ENCODE measurements at places on chromosomes 16 and 17.

DNA sequence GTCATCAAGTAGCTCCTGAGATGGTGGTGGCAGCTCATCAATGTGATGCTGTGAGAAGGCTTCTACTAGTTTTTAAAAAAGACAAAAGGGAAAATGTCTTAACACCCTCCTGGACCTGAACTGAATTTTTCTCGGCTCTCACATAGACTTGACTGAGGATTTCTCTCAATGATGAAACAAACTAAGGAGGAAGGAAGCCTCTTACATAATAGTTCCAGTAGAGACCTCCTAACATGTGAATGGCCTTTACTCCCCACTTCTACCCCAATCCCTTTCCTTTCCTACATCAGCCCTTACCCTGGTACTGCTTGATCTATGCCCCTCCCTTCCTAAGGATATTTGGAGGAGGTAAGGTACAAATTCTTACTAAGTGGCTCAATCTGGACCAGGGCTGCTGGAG is 54.8 kb upstream of the MTMR4 start:
- DNase-seq: no peak

- no peak for DNase-seq
Measured at GRCh38 chr17:74430385-74430705, 1.5 kb upstream of the GPRC5C start.

DNA sequence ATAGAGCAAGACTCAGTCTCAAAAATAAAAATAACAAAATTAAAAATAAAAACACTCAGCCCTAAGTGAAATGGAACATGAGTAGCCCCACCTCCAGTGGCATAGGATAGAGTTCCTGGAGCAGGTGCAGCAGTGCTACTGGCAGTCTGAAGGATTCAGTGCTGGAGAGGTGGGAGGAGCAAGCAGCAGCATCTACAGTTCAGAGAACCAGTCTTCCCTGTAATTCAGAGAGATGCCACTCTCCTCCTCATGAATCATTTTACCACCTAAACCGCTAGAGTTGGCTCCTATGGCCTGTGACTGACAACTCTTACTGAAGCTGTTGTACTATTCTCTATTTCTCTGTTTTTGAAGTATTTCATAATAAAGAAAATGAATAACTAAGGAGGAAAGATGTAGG is 56.0 kb upstream of the SMURF2 start:
- DNase-seq: no peak

DNA sequence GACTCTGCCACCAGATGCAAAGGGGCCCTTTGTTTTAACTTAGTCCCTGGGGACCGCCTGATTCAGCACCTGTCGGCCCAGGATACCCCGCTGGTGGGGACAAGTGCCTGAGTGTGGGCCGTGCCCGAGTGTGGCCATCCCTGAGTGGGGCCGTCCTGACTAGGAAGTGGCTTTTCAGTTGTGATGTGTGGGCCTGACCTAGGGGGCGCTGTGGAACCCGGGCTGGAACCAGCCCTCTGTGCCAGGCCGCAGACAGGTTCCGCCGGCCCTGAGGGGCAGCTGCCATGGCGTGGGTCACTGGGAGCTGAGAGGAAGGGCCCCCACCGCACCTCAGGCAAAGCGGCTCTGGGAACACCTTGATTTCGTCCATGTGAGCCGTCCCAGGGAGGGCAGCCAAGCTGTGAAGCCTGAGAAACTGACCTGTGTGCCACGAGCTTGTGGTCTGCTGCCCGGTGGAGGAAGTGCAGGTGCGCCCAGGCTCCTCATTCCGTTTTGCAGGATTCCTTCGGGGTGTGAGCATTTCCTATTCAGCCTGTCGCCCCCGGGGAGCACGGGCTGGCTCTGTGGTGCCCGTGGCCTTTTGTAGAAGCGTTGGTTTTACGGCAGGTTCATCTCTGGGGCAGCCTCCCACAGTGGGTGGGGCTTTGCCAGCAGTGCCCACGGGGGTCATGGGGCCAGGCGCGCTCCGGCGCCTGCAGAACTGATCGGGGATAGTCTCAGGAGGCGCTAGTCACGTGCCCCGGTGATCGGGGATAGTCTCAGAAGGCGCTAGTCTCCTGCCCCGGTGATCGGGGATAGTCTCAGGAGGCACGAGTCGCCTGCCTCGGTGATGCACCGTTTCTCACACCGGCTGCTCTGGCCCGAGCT is 5.3 kb downstream of the RPL13 start:
- DNase-seq: peak; percentile 35

- no peak for DNase-seq
Measured at GRCh38 chr16:57240851-57241250, 4.2 kb upstream of the ARL2BP start.

DNA sequence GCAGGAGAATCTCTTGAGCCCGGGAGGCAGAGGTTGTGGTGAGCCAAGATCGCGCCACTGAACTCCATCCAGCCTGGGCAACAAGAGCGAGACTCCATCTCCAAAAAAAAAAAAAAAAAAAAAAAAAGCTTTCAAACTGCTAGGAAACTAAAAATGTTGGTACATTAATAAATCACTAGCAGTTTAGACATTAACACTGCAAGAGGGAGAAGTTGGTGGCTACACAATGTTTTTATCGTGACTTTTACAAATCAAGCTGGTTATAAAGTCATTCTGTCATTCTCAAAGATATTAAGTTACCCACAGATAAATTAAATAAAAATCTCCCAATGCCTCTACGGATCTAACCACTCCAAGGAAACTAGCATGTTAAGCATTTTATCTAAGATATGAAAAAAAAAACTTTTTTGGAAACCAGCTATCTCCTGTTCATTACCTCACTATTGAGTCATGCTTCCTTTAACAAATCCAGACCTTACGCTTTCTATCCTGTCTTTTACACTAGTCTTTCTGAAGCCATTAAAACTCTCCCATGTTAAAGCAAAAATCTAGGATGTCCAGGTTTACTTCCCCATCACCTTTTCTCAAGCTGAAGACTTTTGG is 85.9 kb upstream of the SMURF2 start:
- DNase-seq: no peak

- no peak for DNase-seq
Measured at GRCh38 chr17:51054748-51055147, 65.9 kb downstream of the SPAG9 start.

GRCh38 chr16:74298104-74298503 is 1.5 kb downstream of the PSMD7 start:
- no peak for DNase-seq

DNA sequence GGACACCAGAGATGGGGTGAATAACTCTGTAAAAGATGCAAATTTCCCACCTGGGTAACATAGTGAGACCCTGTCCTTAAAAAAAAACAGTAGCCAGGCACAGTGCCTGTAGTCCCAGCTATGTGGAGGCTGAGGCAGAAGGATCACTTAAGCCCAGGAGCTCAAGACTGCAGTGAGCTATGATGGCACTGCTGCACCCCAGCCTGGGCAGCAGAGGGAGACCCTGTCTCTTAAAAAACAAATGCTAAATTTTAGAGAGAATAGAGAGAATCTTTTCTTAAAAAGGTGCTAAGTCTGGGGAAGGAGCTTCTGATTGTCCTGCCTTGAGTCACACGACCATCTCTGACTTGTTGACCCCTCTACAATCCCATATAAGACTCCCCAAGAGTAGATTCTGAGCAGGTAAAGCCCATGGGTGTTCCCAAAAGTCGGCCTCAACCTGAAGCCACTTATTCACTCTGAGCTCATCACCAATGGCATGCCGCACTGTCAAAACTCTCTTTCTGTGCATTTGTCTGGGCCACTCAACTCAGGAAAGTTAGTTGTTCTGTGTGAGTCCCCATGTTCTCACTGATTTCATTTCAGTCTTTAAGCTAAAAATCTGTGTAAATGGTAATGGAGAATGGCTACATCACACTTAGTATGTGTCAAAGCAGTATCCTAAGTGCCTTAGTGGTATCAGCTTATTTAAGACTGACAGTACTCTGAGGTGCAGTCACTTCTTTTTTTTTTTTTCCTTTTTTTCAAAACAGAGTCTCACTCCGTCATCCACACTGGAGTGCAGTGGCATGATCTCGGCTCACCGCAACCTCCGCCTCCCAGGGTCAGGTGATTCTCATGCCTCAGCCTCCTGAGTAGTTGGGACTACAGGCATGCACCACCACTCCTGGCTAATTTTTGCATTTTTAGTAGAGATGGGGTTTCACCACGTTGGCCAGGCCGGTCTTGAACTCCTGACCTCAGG is 41.6 kb downstream of the PRKCB start:
- DNase-seq: no peak

GRCh38 chr16:23504076-23504452 is 6.2 kb downstream of the GGA2 start:
- DNase-seq: no peak

GRCh38 chr17:81310949-81311550 is 15.9 kb upstream of the SLC38A10 start:
- DNase-seq: no peak
